Endodermal cell (in vitro differentiated cells): ENCODE measurements at places on chromosomes 6 and 20. TPM values are rescaled to one million over a fixed set of nuclear protein-coding genes. Genes with fewer than 3 reads are reported as not detected.
A peak's percentile ranks its signal among the peaks of the same experiment; 100 is the strongest.

DNA sequence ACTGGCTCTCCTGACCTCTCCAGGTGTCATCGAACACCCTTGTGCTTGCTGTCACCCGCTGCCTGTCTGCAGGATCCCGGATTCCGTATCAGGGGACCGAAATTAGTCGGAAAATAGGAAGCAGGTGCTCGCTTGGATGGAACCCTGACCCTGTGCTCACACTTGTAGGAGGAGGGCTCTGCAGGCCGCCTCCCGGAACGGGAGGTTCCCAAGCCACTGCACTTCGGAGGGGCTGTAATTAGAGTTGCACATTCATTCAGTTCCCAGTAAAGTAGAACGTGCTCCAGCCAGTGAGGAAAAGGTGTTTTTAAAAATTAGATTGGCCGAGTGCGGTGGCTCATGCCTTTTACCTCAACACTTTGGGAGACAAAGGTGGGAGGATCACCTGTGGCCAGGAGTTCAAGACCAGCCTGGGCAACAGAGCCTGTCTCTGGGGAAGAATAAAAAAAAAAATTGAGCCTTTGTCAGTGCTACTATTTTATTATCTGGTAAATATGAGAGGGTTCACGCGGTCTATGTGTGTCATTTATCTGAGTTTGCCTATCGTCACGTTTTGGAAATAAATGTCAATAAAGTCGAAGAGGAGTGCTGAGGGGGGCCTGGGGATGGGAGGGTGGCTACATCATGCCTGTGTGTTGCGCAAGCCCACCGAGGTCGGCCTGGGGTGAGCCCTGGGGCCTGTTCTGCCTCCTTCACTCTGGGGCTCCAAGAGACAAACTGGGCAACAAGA, 1.5 kb upstream of the GMEB2 start:
- H3K27ac ChIP-seq: no peak overlapping the region
- H3K4me3 ChIP-seq: peak overlapping the region; percentile 85
- peak; percentile 60 for DNase-seq

DNA sequence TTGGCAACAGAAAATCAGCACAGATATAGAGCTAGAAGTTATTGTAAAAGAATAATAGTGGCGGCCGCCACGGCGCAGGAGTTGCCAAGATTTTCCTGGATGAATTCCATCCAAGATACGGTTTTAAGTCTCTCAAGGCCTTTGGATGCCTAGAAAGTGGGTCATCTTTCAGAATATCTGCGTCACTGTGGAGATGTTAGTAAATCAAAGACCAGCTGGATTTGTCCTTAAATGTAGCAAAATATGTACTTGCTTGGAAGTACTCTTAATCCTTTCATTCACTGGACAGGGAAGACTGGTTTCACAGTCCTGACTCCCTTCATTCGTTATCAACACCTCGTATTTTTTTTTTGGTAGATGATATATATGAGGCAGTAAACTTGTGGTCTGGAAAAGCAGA, 83.0 kb downstream of the SLC22A3 start:
- peaks cover 4% of the 10 kb centered on the region for H3K36me3 ChIP-seq
- H3K27ac ChIP-seq: no peak overlapping the region
- no peaks in the 10 kb centered on the region for H3K27me3 ChIP-seq
- DNase-seq: no peak

GRCh38 chr6:135850882-135851281, 619 bp upstream of the PDE7B start:
- no peak overlapping the region for H3K4me3 ChIP-seq
- no peaks in the 10 kb centered on the region for H3K27me3 ChIP-seq
- no peak overlapping the region for H3K27ac ChIP-seq
- H3K36me3 ChIP-seq: no peaks in the 10 kb centered on the region

CST5 gene
- total RNA-seq: not detected in 2 replicates

DNA sequence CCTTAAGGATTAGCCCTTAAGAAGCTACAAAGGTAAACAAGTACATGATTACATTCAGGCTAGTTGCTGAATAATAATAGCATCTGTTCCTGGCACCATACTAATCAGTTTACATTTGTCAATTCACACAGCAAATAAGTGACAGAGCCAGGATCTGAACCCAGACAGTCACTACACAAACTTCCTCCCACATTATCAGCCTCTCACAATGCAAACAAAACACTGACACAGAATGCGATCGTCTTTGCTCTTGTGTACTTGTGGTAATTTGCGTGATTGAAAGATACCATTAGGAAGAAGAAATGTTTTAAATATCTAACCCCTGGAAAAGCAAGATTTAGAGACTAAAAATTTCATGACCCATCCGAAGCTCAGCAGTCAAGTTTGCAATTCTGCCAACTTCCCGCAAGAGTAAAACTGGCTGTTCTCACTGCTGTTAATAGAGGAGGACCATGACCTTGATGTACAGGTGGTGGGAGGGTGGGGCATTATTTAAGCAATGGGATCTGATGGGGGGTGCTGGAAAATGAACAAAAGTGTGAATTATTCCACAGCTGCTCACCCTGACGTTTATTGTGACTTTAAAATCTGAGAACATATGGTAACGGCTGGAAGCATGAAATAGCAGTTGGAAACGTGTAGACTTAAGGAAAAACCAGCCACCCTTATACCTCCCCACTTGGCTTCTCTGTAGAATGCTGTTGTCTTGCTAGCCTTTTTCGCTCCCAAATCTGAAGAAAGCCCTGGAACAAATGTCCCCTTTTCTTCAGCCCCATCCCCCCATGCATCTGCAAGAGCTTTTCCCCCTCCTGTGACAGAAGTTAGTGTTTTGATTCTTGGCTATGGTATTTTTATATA, 95.3 kb upstream of the ARMC2 start:
- no peak overlapping the region for H3K4me3 ChIP-seq
- peak; percentile 25 for DNase-seq
- H3K4me1 ChIP-seq: peaks cover 7% of the 10 kb centered on the region
- H3K36me3 ChIP-seq: no peaks in the 10 kb centered on the region
- H3K27me3 ChIP-seq: peaks cover 17% of the 10 kb centered on the region
- no peak overlapping the region for H3K27ac ChIP-seq

DNA sequence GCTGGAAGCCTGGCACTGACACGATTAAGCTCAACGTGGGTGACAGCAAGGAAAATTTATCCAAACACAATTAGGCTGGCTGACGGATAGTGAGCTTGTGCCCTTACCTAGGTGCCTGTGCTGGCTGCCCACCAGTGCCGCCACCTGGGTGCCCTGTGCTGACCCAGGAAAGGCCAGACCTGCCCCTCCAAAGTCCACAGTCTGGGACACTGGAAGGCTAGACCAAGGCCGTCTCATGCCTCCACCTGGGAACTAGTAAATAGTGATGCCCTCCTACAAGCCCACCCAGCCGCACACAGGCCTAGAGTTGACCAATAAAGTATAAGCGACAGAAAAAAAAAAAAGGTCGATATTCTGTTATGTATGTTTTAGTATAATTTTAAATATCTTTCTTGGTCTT, 142.6 kb upstream of the MCHR2 start:
- H3K4me3 ChIP-seq: no peak overlapping the region
- H3K36me3 ChIP-seq: no peaks in the 10 kb centered on the region
- no peaks in the 10 kb centered on the region for H3K4me1 ChIP-seq

VGLL2 gene
- total RNA-seq: 0.15 TPM in 1 of 2 replicates, not detected in the other

DNA sequence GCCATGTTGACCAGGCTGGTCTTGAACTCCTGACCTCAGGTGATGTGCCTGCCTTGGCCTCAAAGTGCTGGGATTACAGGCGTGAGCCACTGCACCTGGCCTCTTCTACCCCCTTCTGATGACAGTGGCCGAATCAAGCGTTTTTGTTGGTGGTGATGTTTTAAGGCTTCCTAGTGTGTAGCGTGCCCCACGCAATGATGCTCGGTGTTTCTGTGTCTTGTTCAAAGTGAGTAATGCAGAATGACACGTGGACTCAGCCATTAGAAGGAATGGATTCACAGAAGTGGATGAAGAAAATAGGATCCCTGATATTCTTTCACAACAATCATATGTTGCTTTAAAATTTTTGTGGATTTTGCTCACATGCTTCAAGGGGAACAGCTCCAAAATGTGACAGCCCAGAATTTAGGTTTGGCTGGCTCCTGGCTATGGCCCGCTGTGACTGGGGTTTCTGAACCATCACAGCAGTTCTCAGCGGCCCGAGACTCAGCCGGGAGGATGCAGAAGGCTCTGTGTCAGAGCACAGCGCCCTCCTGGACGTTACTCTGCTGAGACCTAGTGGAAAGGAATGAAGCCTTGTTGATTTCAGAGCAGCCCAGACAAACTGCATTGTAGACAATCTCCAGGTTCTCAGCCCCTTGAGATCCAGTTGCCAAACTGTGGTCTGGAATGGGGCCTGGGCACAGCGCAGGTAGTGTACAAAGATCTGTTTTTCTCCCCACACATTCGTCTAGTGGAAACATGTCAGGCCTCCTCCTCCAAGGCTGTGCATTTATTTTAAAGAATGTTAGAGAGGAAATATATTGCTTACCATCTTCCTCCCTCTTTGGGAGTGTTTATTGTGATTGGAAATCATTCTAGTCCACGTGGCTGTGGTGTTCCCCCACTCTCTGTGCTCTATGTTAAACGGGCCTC, 57.6 kb upstream of the TIAM2 start:
- H3K27me3 ChIP-seq: no peaks in the 10 kb centered on the region
- H3K4me1 ChIP-seq: peaks cover 9% of the 10 kb centered on the region
- H3K36me3 ChIP-seq: no peaks in the 10 kb centered on the region
- no peak overlapping the region for H3K4me3 ChIP-seq

TAF4 gene
- 16.2 to 28.9 TPM (median 25.5 TPM) in 3 replicates for total RNA-seq
